ENCODE measurements at places on chromosomes 13 and 19.

- peak; percentile 52 for DNase-seq
These were observed 2.6 kb upstream of the JUNB start for GRCh38 chr19:12788682-12789097.

DNA sequence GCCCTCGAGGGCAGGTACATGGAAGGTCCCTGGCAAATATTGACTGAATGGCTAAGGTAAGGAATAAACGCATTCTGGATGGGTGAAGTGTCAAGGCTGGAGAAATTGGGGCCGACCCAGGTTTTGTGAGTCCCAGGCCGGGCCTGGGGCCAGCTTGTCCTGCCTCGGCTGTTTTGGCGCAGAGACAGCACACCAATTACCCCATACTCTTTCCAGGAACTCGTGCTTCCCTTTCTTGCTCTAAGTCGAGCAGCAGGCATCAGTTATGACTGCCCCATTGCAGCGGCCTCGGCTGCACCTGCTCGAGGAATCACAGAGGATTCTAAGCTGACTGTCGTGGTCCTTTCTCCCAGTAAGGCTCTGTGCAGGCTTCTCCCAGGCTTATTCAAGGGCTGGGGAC lies 67.1 kb downstream of the ZNF536 start:
- DNase-seq: no peak

- no peak for DNase-seq
These were observed 408.2 kb downstream of the TBC1D4 start for GRCh38 chr13:75073786-75074185.

DNA sequence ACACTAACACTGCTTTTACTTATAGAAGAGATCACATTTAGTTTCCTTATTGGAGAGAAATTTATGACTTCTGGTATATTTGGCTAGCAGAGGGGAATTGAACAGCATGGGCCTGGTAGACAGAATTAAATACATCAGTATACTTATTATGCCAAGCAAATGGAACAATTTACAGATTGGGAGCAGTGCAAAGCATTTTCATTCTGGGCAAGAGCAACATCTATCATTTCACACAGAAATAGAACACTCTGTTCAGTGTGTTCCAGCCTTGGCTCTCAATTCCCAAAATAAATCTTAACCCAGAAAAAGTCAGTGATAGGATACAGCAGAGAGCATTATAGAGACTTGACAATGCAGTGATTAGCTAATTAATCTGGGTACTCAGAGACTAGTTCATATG lies 604.0 kb upstream of the SLITRK6 start:
- DNase-seq: no peak

DNA sequence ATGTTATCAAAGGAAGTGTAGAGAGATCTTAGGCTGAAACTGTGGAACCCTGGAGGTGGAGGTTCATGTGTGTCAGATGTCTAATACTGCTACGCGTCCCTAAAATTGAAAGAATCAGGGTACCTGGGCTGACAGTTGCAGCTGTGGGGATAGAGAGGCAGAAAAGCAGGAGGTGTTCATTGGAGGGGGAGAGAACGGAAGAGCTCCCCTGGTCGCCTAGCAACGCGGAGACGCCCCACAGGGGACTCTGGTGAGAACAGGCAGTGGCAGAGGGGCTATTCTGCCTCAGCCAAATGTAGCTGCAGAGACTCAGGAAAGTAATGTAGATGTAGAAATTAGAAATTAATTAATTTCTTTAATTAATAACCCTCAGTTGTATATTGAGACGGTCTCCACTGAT lies 10.1 kb upstream of the ZNF835 start:
- no peak for DNase-seq

DNA sequence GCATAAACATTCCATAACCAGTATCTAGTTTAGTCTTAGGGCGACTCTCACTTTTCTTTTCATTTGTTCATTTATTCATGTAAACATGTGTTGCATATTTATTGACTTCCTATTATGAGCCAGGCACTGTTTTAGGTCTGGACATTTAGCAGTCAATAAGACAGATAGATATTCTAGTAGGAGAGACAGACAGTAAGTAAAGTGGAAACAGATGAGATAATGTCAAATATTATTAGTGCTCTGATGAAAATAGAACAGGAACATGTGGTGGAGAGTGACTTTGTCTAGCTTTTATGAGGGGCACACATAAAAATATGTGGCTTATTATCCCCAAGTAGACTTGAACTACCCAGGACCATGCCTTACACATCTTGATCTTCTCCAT lies 193.0 kb downstream of the NDFIP2 start:
- DNase-seq: no peak

DNA sequence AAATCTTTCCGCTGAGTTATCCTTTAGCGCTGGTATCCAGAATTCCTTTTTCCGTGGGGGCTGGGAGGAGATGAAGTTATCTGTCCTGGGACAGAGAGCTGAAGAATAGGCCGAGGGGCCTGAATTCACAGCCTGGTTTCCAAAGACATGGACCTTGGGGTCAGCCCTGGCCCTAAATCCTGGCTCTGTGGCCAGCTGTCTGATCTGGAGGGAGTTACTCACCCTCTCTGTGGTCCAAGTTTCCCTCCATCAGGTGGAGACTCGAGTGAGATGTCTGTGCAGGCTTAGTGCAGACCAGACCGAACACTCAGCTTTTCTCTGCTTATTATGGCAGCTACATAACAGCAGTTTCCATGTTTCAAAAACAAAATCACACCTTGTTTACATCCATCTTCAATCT lies 59.6 kb downstream of the CDADC1 start:
- DNase-seq: no peak

GRCh38 chr13:23627410-23627809 lies 57.2 kb downstream of the TNFRSF19 start:
- no peak for DNase-seq

GRCh38 chr19:30784850-30785457 lies 412.8 kb downstream of the ZNF536 start:
- DNase-seq: peak; percentile 55

DNA sequence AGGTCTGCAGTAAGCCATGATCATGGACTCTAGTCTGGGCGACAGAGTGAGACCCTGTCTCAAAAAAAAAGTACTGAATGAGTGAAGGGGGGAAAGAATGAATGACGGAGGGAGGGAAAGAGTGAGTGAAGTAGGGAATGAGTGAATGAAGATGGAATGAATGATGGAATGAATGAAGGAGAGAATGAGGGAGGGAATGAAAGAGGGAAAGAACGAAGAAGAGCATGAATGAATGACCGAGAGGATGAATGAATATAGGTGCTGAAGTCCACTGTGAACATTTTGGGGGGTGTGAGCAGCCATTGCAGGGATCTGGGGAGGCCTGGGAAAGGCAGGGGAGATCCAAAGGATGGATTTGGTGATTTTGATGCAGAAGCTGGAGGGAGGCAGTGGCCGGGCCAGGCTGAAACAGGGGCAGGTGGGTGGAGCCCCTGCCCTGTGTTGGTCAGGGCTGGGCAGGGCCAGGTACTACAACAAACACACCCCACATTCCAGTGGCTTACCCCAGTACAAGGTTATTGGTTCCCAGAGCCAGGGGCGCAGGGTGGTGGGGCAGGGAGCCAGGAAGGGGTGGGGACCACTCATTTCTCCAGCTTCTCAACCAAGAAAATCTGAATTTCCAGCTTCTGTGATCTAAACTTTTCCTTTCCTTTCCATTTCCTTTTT lies 14.3 kb downstream of the SLC27A1 start:
- DNase-seq: no peak

DNA sequence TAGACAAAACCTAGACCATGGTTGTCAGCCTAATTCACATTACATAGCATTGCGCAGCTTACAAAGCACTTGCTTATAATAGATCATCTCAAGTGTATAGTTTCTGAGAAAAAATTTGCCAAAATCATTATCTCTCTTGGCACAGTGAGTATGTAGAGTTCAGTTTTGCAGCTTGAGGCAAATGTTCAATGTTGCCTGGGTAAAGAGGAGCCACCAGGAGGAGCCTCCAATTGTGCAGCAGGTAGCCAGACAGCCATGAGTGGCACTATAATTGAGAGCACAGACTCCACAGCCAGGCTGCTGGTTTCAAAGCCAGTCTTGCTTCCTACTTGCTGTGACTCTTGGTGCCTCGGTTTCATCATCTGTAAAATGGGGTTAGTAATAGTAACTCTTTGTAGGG lies 24.0 kb upstream of the OLFM4 start:
- no peak for DNase-seq

- no peak for DNase-seq
These were observed 7.5 kb downstream of the UBAC2 start for GRCh38 chr13:99208185-99208584.

- no peak for DNase-seq
These were observed 13.1 kb upstream of the MTIF3 start for GRCh38 chr13:27463500-27463899.

DNA sequence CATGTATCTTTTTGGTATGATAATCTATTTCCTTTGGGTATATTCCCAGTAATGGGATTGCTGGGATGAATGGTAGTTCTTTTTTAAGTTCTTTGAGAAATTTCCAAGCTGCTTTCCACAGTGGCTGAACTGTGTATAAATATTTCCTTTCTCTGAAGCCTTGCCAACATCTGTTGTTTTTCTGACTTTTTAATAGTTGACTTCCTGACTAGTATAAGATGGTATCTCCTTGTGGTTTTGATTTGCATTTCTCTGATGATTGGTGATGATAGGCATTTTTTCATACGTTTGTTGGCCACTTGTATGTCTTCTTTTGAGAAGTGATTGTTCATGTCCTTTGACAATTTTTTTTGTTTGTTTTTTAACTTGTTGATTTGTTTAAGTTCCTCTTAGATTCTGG lies 61.6 kb upstream of the PCDH17 start:
- DNase-seq: peak; percentile 40

All from KBM-7 (cell line).